ENCODE measurements at places on chromosomes 3 and 15.
A peak's percentile ranks its signal among the peaks of the same experiment; 100 is the strongest.

GRCh38 chr3:104933972-104934371 lies 432.7 kb upstream of the ALCAM start:
- DNase-seq: no peak

DNA sequence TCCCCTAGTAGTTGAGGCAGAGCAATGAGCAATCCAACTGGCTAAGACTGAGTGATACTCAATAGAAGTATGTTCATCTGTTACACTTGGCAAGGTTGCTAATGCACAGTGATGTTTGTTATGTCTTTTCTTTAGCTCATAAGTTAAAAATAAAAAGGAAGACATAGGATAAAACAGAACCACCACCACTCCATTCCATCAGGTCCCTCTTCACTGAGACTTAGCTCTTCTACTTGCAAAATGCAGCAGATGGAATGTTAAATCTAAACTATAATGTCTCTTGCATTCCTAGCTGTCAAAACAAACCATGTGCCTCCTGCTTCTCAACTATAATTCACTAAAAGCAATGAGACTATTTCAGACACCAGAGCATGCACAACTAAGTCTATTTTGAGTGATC lies 265.6 kb upstream of the UBE2E2 start:
- no peak for DNase-seq

- no peak for DNase-seq
Measured at GRCh38 chr15:50484781-50485180, 60.6 kb downstream of the USP8 start.

GRCh38 chr3:144173491-144173890 lies 201.9 kb downstream of the DIPK2A start:
- no peak for DNase-seq

DNA sequence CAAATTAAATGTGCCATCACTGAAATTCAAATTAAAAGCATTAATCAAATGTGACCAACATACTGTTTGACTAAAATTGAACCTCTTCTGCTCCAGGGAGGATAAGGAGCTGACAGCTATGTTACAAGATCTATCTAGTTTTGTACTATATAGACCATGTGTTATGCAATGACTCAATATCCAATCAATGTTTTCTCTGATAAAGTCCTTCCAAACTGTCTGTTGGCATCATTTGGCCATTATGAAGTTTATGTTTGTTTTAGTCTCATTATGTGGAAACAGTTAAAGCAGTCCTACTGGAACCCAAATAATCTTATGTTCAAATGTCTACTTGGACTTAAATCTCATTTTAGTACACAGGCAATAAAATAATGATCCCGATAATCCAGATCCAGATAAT lies 267.0 kb upstream of the THBS1 start:
- no peak for DNase-seq

- DNase-seq: no peak
Measured at GRCh38 chr15:101303408-101303807, 8.4 kb upstream of the SNRPA1 start.

DNA sequence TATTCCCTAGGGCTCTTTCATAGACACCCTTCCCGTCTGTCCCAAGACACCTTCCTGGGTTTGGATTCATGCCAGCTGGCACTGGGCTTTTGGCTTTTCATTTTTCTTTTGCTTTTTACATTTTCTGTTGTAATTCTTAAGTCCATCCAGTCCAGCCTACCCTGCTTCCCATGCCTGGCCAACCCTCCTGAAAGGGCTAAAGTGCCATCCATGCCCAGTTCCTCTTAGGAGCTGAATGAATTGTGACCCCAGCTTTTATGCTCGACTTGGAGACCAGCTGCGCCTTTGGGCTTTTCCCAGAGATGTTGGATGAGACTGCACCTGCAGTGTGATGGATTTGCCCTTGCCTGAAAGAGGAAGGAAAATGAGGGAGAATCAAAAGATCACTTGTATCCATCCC lies 25.8 kb downstream of the LRRN1 start:
- DNase-seq: no peak

DNA sequence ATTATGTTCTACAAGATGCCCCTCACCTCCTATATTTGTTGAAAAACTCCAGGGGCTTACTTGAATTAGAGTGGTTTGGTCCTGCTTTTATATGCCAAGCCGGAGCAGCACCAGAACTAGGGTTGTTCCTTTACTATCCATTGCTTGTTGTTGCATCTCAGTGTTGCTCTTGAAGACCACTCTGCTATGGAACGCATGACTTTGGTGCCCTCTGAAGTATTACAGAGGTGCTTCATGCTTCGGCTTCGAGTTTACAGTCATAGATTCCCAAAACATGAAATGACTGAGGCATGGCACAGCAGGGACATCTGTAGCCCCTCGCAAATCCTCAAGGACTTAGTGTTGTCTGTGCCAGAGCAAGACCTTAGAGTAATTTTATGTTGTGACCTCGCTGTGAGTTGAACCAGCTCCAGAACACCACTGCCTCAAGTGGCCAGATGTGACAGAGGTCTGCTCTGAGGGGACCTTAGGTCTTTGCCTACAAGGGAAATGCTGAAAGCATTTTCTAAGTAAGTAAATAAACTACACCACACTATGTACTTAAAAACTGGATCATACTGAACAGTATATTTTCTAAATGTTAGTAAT lies 67.2 kb upstream of the SIAH2 start:
- DNase-seq: peak; percentile 47

Measured in germinal center (tissue), 1 donor.